ENCODE measurements at places on chromosomes 5 and 9. TPM values are rescaled to one million over a fixed set of nuclear protein-coding genes. Genes with fewer than 3 reads are reported as not detected.

Gene PCDHB15
- 9.9 TPM for total RNA-seq

Gene WHRN
- total RNA-seq = 0.35 TPM

Gene PCDHGB7
- total RNA-seq = 16.4 TPM

Gene CRAT
- 68.1 TPM for total RNA-seq

Gene FBP1
- total RNA-seq = 0.92 TPM

Gene OR1N2
- total RNA-seq = not detected

Gene RORB
- 0.73 TPM for total RNA-seq

Gene GPR150
- total RNA-seq = not detected

Gene CDC20B
- not detected for total RNA-seq

DNA sequence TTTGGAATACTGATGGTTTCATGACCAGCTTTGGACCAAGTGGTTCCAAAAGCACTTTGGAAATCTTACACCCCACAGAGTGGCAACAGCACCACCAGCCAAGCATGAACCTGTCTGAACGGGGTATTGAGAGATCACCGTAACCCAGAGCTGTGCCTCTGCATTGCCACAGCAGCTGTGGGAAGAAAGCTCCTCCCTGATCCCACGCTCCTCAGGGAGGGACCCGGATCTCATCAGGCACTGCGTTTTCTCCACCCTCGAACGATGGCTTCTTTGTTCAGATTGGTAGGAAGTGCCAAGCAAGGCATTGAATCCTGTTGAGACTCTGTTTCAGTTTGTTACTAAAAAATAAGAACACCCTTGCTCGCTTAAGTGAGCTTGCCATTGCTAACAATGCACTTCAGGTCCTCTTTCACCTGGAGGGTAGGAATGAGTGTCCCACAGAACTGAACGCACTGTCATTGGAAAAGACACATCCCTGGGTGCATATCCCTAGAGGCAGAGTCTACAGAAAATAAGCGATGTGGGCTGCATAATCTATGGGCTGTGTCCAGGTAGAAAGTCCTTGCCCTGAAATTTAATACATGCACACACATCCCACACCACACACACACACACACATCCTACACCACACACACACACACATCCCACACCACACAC is 118.0 kb upstream of the ICE1 start:
- no peak for DNase-seq

GRCh38 chr5:155252717-155253116 is 239.2 kb downstream of the KIF4B start:
- DNase-seq = no peak

GRCh38 chr9:34047864-34048726 is 592 bp downstream of the UBAP2 start:
- DNase-seq = peak; percentile 76

- no peak for DNase-seq
Measured at GRCh38 chr9:119677811-119678505, 308.7 kb upstream of the BRINP1 start.

- no peak for DNase-seq
Measured at GRCh38 chr5:67393211-67393610, 196.6 kb upstream of the CD180 start.

DNA sequence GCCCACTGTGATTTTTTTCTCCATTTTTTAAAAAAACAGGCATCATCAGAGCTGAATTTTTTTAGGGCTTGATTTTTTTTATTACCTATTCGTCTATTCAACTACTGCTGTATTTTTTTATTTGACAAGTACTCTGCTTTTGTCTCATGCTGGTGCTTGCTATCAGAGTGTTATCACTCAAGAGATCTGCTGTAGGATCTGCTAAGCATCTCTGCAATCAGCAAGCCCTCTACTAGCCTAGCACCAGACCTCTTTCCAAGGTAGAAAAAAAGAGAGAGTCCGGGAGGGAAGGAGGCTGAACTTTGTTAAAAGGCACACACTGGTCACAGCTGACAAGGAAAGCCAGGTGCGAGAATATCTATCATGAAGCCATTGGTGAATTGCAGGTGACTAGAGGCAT is 413.8 kb upstream of the CCNH start:
- no peak for DNase-seq

All from cardiac septum (tissue), 1 donor.